ENCODE measurements at places on chromosomes 7 and 10.
A peak's percentile ranks its signal among the peaks of the same experiment; 100 is the strongest.

DNA sequence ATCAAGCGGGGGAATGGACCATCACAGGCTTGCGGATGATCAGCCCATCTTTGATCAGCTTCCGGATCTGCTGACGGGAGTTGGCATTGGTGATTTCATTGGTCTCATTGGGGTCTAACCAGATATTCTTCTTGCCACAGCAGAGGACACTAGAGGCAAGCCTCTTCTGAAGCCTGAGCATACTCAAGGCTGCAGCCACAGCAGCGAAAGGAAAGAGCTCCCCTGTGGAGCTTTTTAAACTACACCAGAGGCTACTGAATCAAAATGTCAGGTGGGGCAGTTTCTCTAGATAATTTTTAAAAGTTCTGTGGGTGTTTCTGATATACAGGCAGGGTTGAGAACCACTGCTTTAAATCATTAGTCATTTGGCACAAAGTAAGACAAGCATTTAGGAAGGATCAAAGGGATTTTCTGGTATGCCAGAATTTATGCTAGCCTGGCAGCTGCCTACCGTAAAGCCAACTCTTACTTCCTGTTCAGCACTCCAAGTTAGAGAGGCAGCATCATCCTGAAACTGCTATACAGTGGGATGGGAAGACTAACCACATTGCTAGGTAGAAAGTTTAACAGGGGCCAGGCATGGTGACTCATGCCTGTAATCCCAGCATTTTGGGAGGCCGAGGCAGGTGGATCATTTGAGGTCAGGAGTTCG, 7.0 kb downstream of the NAPEPLD start:
- DNase-seq = no peak

GRCh38 chr7:7816816-7817536, 98.6 kb upstream of the RPA3 start:
- DNase-seq = no peak

DNA sequence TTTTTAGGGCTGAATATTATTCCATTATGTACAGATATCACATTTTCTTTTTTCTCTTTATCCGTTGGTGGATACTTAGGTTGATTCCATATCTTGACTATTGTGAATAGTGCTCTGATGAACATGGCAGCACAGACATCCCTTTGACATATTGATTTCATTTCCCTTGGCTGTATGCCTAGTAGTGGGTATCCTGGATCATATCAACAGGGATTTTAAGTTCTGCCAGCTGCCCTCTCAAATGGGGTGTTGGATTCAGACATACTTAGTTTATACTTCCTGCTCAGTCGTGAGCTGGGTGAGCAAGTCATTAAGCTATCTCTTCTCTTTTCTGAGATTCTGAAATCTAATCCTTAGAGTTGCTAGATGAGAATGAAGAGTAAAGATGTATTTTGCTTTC, 139.6 kb upstream of the SORCS3 start:
- no peak for DNase-seq

- DNase-seq = no peak
These were observed 6.4 kb upstream of the MYL10 start for GRCh38 chr7:101635484-101635883.

DNA sequence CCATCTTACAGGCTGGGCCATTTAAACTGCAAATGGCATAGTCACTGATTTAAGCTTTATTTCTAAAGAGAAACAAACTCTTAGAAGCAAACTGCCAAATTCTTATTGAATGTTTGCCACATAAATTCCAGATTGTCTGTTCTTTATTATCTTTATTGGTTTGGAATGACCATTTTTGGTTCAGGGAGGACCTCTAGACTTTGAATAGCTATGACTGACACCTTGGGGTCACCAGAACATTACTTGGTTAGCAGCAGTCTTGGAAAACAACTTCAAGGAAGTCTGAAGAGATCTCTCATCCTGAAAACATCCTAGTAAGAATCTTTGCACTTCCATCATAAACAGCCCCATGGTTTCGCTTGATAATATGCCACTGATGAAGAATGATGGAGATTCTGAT, 197.1 kb downstream of the SUGCT start:
- DNase-seq = no peak

- no peak for DNase-seq
These were observed 918 bp downstream of the PWWP2B start for GRCh38 chr10:132397671-132398565.

DNA sequence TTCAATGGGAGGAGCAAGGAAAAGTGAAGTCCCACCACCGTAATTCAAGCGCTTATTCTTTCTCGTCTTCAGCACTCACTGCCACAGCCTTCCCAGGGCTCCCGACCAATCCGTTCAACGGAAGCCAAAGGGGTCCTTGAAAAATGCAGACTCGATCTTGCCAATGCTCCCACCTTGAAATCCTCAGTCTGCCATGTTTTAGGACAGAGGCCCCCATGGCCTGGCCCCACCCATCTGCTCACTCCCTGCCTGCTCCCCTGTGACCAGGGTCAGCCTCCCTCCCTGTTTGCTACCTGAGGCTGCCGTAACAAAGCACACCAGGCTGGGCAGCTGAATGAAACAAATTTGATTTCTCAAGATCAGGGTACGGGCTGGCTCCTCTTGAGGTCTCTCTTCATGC, 3.0 kb upstream of the DNAAF5 start:
- no peak for DNase-seq

DNA sequence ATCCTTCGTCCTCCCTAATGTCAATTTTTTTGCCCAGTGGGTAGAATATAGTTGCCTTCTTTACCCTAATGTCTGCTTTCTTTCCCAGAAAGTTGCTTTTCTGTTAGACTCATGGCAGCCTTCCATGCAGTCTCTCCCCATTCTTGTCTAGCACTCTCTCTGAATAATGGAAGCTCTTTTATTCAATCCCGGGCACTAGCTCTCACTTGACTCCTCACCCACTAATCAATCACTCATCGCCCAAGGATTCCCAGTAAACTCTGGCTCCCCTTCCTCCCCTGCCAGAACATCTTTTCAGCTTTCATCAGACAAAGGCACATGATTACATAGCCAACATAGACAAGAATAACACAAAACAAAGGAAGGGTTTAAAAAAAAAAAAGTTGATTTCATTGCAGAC, 100.2 kb upstream of the RELN start:
- peak; percentile 56 for DNase-seq

DNA sequence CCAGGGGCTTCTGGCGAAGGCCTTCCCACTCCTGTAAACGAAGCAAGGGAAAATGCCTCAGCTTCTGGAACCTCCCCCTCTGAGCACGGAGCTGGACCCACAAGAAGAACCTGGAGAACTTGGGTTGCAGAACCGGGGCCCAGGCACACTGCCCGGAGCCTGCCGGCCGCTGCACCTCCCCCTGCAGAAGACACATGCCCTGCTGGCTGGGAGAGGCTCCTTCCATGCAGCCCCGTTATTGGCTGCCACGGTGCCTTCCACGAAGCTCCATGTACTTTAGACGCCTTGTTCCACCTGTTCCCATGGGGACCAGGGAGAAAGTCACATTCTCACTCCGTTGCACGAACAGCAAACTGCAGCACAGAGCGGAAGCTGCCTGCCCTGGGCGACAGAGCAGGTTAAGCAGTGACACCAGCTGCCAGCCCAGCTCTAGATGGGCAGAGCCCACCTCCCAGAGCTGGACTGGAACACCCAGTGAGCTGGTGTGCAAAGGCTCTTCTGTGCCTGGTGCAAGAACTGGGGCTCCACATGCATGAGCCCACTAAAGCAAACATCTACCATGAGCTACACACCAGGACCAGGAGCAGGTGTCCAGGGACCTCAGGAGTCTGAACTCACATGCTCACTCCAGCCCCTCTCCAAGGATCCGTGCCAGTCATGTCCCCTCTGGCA, 70.1 kb downstream of the TNS3 start:
- no peak for DNase-seq

DNA sequence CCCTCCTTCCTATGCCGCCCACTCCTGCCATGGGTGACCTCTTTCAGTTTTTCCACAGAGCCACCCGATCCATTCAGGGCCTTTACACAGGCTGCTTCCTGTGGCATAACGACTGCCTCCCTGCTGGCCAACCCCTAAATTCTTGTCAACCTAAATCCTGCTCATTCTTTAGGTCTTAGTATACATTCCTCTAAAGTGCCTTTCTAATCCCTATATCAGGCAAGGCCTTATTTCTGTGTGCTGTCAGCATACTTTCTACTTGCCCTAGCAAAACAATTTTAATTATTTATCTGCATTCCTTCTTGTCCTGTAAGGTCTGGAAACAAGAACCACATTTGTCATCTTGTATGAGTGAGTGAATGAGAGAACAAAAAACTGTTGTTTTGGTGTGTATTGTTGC, 132.4 kb downstream of the DNAH11 start:
- DNase-seq = peak; percentile 26

GRCh38 chr7:36202398-36202797, 49.3 kb downstream of the EEPD1 start:
- no peak for DNase-seq

DNA sequence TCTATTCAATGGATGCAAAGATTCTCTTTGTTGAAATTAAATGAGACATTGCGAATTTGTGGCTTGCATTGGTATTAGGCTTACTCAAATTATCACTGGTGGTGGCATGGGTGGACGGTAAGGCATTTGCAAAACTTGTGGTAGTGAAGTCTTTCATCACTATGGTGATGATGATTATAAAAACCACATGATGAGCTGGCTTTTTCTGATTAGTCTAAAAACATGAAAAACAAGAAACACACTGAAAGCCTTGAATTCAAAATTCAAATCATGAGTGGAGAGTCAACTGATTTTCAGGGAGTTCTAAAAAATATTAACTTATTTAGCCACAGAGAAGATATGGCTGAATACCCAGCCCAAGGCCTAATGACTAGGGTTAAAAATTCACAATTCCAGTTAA, 99.8 kb upstream of the HGF start:
- DNase-seq = no peak

DNA sequence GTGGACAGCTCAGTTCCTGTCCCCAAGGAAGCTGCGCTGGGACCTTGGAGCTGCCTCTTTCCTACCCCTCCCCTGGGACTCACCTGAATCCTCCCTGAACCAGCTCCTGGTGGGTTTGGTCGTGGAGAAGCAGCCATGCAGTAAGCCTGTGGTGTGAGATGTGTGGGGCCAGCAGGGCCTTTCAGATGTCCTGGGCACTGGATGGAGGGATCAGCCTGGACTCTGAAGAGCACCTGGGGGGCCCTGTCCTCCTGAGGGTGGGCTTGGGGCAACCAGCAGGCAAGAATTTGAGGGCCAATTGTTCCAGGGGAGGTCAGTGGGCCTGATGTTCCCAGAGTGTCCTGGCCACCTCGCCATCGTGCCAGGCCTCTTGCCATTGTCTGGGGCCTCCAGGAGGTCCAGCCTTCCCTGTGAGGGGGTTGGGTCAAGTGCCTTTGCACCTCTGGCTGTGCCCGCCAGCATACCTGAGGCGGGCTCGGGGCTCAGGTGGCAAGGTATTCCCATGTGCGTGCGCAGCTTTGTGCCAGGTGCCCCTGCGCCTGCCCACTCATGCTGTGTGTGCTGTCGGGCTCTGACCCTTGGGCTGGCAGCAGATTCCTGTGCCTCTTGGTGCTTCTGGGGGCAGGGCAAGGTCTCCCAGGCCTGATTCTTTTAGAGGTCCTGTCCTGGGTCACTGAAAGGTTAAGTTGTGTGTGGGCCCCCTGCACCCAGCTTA, 7.3 kb downstream of the TRIM8 start:
- no peak for DNase-seq

DNA sequence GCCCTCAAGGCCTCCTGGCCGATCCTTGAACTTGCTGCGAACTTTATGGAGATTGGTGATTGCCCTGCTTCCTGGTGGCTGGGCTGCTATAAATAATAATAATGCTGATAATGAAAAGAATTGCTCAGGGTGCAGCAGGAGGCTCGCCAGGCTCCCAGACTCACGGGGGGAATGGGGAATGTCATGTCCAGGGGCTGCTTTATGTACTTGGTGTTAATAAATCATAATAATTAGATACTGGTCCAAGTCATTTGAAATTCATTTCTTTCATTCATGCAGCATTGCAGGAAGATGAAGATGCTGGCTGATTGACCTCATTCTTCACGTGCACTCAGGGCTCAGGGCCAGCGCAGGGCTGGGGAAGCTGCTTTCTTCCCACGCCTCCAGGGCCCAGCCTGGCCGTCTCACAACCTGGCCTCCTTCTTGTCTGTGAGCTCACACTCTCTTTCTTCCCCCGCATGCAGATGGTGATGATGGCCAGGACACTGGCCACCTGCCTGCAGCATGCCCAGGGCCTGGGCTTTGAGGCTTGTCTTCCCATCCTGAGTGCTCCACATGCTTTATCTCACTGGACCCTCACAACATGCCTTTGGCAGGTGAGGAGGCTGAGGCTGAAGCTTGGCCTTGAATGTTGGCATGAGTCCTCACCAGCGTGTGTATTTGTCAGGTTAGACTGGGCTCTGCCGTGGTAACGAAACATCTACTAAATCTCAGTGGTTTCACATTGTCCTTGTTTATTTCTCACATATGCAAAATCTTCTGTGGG, 138.4 kb upstream of the TNS3 start:
- DNase-seq = no peak

- peak; percentile 56 for DNase-seq
These were observed 29.3 kb upstream of the KCNK18 start for GRCh38 chr10:117167789-117168674.

GRCh38 chr7:155222061-155222460, 75.6 kb upstream of the INSIG1 start:
- DNase-seq = no peak

- DNase-seq = no peak
These were observed 15.5 kb downstream of the DENND10 start for GRCh38 chr10:119119400-119119799.

DNA sequence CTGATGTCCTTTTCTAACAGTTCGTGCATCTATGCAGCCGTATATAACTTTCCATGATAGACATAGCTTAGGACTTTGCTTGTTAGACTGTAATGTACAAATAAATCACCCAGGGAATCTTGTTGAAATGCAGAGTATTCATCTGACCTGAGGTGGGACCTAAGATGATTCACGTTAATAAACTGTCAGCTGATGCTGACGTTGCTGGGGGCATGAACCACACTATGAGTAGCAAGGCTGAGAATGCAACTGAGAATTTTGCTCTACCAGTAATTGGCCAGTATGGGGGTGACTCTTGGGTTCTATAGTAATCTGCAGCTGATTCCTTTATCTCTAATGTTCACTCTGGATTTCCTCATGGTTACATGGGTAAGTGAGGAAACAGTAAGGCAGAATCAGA, 130.1 kb upstream of the MALRD1 start:
- DNase-seq = no peak

GRCh38 chr10:133207627-133208026, 22.4 kb upstream of the UTF1 start:
- no peak for DNase-seq

GRCh38 chr7:93902777-93903423, 3.5 kb upstream of the GNGT1 start:
- DNase-seq = peak; percentile 46

DNA sequence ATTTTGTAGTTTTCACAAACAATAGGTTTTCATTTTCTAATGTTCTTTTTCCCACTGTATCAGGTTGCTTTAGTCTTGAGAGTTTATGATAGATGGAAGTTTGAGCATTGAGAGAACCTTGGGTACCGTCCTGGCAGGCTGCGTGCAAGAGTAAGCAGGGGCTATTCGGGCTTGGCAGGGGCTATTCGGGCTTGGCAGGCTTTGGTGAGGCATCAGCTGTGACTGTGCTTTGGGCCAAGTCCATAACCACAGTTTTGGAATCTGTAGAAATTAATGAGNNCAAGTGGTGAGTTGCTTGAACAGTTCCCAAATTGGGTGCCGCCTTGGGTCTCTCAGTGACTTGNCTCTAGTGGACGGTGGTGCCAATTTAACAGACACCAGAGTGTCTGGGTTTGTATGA, 424.6 kb downstream of the PAXIP1 start:
- DNase-seq = no peak

Data from pons (tissue), 1 donor.